ENCODE measurements at places on chromosomes 13 and 19.

GRCh38 chr19:56291867-56292266 is 19.3 kb downstream of the EDDM13 start:
- no peak for DNase-seq

DNA sequence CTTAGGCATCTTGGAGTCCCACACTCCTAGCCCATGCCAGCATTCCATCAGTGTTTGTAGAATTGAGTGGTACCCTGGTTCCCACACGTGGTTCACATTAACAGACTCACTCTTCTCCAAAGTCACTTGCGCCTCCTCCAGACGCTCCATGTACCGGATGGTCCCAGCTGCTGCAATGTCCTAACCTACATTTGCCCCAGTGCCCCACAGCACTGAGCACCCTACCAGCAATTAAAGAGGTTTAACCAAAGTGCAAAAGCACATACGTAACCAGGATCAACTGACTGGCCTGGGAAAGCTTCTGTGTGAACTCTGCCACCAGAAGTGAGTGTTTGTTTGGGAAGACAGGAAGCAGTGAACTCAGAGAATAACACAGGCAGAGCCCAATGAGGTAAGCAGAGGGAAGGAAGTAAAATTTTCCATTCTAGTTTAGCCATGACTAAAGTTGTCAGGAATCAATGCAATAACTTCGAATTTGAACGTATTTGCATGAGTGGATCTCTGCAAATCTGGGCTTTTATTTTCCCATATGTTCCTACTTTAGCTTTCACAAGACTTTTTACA is 7.3 kb upstream of the MEDAG start:
- DNase-seq: no peak

DNA sequence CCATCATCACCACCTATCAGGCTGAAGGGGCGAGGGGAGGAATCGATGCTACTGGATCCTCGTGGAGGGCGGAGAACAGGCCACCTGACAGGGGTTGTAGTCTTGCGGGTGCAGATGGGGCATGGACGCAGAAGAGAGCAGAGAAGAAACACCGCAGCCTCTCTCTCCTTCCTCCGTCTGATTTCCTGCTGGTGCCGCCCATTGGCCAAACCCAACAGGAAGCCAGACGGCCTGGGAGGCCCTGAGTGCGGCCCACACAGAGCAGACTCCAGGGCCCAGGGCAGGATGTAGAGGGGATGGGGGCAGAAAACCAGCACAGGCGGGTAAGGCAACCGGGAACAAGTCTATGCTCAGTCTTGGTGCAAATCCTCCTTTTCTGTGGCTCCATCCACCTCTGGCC is 15.4 kb downstream of the CEBPA start:
- DNase-seq: no peak

DNA sequence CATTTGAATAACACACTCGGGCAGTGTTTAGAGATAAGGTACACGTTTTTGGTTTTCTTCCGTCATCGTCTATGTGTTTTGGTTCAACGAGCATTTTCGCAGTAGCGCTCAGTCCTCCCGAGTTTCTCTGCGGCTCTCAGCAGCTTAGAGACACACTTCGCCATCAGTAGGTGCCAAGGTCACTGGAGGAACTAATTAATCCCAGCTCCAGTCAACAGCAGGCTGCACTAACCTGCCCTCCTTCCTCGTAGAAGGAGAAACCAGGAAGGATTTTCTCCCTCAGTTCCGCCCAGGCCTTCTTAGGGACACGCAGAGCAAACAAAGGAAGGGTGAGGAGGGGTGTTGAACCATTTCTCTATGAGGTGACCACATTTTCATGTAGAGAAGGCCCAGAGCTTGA is 12.6 kb downstream of the MBNL2 start:
- DNase-seq: no peak

GRCh38 chr13:109816112-109816807 is 29.9 kb upstream of the IRS2 start:
- DNase-seq: no peak

Data from stimulated activated CD8-positive, alpha-beta memory T cell treated with anti-CD3 and anti-CD28 coated beads, Interleukin-15, amount 100 ng/mL, for 24 hours (primary cell).